ENCODE measurements at places on chromosomes 16 and 17. TPM values are rescaled to one million over a fixed set of nuclear protein-coding genes. Genes with fewer than 3 reads are reported as not detected.

WNT9B gene
- total RNA-seq, result not detected

DRC3 gene
- total RNA-seq, result 0.61 TPM

DNA sequence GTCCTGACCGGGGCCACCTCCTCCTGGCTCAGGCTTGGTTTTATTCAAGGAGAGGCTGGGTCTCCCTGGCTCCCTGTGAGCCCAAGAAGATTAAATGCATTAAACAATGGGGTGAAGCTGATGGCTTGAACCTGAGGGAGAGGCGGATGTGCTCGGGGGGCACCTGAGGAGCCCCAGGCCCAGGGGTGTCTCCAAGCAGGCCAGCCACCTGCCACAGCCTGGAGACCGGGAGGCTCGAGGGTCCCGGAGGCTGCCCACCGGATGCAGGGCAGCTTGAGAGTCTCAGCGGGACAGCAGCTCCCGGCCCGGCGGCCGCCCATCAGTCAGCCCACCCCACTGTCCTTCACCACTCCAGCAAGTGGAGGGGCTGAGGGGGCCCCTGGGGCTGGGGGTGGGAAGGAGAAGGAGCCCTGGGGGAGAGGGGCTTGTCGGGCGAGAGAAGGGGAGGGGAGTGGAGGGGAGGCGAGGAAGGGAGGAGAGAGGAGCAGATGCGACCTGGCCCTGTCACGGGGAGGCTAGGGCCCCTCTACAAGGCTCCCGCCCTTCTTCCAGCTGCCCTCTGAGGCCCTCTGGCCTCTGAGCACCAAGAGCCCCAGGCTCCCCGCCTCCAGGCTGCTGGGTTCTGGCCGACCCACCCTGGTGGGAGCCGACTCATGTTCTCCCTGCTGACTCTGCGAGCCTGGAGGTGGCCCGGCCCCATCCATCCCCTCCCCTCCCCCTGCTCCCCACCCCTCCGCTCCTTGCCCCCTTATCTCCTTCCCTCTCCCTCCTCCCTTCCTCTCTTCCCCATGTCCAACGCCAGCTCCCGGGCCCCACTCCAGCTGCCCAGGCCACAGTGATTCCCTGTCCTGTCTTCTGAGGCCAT lies 13.2 kb downstream of the CD7 start:
- no peak for DNase-seq
- H3K27me3 ChIP-seq, result peaks cover 15% of the 10 kb centered on the region
- H3K27ac ChIP-seq, result no peak overlapping the region
- H3K36me3 ChIP-seq, result no peaks in the 10 kb centered on the region
- H3K4me1 ChIP-seq, result peaks cover 3% of the 10 kb centered on the region

DNA sequence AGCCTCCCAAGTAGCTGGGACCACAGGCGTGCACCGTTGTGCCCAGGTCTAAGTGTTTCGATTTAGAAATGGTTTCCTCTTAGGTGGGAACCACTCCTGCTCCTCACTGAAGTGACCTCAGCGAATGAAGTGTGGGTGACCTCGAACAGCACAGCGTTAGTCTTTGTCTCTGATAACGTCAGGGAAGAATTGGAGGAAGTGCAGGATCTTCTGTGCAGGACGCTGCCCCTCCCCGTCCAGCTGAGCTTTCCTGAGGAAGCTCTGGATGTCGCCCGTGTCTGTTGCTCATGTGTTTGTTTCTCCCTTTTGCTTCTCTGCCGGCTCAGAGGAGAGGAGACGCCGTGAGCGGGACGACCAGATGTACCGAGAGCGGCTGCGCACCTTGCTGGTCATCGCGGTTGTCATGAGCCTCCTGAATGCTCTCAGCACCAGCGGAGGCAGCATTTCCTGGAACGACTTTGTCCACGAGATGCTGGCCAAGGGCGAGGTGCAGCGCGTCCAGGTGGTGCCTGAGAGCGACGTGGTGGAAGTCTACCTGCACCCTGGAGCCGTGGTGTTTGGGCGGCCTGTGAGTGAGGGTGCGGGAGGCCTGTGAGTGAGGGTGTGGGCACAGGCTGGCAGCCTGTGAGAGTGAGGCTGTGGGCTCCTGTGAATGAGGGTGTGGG lies 15.6 kb downstream of the SPG7 start:
- no peak overlapping the region for H3K4me3 ChIP-seq
- H3K27me3 ChIP-seq, result no peaks in the 10 kb centered on the region
- no peak for DNase-seq
- H3K4me1 ChIP-seq, result no peaks in the 10 kb centered on the region

DNA sequence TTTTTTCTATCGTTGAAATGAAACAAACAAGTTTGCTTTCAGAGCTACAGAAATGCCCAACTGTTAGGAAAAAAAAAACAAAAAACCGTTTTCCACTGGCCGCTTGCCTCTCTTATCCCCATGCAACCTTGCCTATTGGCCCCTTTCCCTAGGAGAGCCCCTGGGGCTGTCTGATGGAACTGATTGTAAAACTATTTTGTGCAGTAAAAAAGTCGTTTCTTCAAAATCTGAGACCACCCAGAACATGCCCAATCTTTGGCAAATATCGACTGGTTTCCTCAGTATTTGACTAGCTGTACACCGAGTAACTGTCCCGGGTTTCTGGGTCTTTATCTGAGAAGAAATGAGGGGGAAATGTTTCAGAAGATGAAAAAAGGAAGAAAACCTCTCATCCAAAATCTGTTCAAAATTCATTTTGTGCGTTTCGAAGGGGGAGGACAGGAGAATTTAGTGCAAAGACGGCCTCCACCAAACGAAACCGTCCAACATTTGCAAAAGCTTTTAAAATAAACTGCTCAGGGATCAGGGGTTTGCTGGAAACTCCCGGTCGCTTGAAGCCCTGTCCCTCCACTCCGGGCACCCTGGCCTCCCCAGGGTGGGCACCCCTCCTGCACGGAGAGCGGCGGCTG lies 1.1 kb upstream of the GNAO1 start:
- no peaks in the 10 kb centered on the region for H3K36me3 ChIP-seq
- peak overlapping the region; percentile 88 for H3K4me3 ChIP-seq
- peaks cover 85% of the 10 kb centered on the region for H3K27me3 ChIP-seq
- H3K4me1 ChIP-seq, result peaks cover 23% of the 10 kb centered on the region
- no peak overlapping the region for H3K27ac ChIP-seq
- no peak for DNase-seq

Measured in neural crest cell (in vitro differentiated cells).